Stimulated activated CD8-positive, alpha-beta memory T cell treated with anti-CD3 and anti-CD28 coated beads, Interleukin-15, amount 100 ng/mL, for 4 hours (primary cell): ENCODE measurements at places on chromosomes 3 and 15.

DNA sequence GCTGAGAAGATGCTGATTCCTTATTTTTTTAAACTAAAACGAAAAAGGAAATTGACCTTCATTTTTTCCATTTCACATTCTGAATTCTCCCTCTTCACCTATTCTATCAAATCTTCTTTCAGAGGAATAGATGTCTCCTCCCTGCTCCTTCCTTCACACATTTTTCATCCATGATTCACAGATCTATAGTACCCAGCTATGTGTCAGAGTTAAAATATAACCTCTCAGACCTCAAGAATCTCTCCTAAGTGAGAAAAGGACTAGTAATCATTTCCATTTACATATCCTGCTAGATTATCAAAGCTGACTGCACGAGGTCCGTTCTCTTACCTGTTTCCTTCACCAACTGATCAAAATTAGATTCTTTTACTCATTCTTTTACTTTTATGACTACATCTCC lies 1297.6 kb upstream of the ALCAM start:
- DNase-seq = no peak

DNA sequence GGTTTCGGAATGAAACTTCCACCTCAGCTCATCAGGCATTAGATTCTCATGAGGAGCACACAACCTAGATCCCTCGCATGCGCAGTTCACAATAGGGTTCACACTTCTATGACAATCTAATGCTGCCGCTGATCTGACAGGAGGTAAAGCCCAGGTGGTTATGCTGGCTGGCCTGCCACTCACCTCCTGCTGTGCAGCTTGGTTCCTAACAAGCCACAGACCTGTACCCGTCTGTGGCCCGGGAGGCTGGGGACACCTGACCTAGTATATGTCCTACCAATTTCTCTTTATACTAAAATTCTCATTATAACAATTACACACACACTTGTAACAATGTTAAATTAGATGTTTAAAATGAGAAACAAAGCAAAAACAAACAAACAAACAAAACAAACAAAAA lies 172.2 kb downstream of the SLC9A9 start:
- DNase-seq = no peak

DNA sequence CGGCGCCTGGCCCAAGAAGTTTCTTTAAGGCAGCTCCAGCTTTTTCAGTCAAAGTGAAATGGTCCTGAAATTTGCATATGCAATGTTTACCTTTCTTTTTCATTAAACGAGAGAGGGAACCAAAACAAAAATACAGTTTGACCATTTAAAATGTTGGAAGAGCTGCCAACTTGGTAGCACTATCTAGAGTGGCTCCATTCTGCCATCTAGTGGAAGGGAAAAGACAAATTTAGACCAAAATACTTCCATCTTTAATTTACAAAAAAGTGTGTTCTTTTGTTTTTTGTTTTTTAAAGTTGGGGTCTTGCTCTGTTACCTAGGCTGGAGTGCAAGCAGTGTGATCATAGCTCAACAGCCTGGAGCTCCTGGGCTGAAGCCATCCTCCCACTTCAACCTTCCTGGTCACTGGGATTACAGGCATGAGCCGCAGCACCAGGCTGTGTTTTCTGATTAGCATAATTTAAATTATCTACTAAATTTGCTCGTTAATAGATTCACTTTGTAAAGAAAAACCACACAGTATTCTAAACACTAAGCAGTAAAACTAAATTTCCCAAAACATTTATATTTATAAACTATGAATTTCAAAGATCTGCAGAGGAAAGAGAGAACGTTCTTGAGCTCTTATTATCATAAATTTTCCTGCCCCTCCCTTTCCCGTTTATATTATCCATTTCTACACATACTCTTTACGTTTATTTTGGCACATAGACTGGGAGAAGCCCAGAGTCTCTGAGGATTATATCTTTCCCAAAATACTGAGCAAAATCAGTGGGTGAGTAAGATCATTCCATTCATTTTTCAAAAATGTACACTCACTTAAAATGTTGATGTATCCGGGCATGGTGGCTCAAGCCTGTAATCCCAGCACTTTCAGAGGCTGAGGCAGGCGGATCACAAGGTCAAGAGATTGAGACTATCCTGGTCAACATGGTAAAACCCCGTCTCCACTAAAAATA lies 15.4 kb upstream of the RFC4 start:
- no peak for DNase-seq

- DNase-seq = no peak
Measured at GRCh38 chr15:31840849-31841476, 189.4 kb upstream of the CHRNA7 start.

GRCh38 chr15:35736150-35736549 lies 190.2 kb upstream of the DPH6 start:
- no peak for DNase-seq

- no peak for DNase-seq
Measured at GRCh38 chr15:59420108-59420507, 17.9 kb upstream of the FAM81A start.

GRCh38 chr15:23687143-23687470 lies at the start of gene NDN:
Gene NDN (minus strand): TSS chr15:23687305. CDS start chr15:23687217, 88 bp downstream.
- DNase-seq = no peak

DNA sequence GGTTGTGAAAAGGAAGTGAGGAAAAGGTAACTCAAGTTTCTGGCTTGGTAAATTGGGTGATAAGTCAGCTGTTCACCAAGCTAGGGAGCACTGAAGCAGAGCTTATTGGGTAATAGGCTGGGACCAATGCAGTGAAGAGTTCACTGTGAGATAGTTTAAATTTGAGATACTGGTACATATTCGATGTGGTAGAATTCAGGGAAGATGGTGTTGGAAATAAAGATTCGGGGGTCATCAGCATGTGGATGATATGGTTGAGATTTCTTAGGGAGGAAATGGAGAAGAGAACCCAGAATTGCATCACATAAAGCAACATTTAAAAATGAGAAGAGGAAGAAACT lies 16.9 kb downstream of the MME start:
- DNase-seq = no peak

DNA sequence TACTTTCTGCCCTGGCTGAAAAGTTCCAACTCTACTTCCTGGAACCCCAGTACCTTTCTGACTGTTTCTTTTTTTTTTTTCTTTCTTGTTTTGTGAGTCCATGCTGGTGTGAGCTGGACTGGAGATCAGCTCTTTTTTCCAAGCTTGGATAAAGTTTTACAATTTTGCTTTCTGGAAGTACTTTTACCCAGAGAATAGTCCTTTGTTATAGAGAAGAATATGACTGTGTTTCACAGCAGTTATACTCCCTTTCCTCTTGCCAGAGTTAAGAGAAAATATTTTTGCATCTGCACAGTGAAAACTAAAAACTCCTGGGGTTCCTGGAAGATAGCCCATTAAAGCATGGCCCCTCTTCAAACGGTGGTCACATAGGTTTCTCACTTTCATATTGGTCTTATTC lies 1100.6 kb downstream of the OTOL1 start:
- DNase-seq = no peak

DNA sequence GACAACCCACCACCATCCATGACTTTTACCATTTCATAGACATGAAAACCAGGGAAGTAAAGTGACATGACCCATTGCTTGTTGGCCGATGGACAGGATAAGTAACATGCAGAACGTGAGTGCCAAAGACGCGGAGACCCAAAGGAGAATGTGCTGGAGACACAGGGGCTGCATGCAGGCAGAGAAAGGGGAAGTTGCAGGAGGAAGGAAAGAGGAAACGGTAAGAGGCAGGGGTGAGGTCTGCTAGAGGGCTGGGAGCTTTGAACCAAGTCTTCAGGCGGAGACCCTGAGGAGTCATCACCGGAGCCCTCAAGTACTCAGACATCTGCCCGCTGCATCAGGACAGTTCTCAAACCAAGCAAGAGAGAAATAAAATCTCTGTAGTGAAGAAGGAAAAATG lies 34.9 kb downstream of the MAGEF1 start:
- no peak for DNase-seq

GRCh38 chr3:64674591-64675076 lies 13.2 kb downstream of the ADAMTS9 start:
- no peak for DNase-seq

DNA sequence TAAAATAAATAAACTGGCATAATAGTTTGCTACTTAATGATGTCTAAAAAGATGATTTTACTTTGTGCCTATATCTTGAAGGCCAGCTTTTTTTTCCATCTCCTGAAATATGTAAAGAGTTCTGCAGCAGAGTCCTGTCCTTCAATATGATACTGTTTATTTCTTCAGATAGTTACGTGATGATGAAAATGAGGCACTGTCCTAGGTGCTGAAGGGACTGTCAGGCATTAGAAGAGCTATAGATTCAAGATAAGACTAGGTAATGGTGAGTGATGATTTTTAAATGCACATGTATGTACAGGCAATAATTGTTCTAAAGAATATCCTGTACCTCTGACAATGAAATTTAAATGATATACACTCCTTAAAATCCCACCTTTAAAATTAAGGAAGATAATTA lies 326.9 kb upstream of the DNAJC19 start:
- no peak for DNase-seq

DNA sequence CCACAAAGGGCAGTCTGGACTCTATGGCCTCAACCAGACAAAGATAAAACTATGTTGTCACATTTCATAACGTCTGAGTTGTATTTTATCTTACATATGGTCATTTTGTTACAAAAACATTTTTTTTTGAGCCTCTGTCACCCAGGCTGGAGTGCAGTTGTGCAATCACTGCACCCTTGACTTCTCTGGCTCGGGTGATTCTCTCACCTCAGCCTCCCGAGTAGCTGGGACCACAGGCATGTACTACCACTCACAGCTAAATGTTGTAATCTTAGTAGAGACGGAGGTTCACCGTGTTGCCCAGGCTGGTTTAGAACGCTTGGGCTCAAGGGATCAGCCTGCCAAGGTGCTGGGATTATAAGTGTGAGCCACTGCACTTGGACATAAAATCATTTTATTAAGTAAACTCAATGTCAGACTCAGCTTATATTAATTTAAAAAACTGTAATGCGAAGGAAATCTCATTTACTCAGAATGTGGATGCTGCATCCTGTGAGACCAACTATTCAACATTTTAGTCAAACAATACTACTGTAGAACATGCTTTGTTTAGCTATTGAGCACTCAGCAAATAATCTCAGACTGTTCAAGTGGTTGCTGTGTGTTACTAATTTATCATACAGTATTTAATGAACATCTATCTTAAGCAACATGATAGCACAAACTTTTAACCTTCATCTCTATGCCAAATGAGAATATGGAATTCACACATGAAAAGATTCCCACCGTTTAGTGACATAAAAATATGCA lies 209.2 kb downstream of the TBL1XR1 start:
- DNase-seq = no peak

DNA sequence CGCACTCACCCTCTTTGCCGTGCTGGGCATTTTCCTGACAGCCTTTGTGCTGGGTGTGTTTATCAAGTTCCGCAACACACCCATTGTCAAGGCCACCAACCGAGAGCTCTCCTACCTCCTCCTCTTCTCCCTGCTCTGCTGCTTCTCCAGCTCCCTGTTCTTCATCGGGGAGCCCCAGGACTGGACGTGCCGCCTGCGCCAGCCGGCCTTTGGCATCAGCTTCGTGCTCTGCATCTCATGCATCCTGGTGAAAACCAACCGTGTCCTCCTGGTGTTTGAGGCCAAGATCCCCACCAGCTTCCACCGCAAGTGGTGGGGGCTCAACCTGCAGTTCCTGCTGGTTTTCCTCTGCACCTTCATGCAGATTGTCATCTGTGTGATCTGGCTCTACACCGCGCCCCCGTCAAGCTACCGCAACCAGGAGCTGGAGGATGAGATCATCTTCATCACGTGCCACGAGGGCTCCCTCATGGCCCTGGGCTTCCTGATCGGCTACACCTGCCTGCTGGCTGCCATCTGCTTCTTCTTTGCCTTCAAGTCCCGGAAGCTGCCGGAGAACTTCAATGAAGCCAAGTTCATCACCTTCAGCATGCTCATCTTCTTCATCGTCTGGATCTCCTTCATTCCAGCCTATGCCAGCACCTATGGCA lies 41.1 kb upstream of the CSTA start:
- DNase-seq = no peak

DNA sequence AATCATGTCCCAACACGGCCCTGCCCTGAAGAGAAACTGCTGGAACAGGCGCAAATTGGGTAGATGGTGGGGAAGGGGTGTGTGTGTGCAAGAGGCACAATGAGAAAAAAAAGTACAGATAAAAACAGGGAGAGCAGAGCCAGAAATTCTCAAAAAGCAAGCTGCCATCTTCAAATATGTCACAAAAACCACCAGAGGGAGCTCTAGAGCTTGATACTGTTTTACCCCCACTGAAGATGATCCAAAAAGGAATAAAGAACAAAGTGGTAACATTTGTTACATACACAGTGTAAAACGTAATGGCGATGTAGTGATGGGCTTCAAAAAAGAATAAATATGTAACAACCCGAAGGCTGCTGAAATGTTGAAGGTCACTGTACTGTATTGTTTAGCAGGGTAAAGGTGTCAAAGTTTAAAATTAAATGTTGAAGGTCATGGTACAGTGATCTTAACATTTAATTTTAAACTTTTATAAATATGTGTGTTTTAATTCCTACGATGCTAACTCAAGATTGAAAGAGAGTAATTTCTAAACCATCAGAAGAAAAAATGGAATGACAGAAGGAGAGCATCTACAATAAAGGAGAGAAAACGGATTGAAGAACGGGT lies 6.0 kb downstream of the SNRPA1 start:
- DNase-seq = no peak

- DNase-seq = no peak
Measured at GRCh38 chr3:55286693-55287092, 200.4 kb downstream of the WNT5A start.

DNA sequence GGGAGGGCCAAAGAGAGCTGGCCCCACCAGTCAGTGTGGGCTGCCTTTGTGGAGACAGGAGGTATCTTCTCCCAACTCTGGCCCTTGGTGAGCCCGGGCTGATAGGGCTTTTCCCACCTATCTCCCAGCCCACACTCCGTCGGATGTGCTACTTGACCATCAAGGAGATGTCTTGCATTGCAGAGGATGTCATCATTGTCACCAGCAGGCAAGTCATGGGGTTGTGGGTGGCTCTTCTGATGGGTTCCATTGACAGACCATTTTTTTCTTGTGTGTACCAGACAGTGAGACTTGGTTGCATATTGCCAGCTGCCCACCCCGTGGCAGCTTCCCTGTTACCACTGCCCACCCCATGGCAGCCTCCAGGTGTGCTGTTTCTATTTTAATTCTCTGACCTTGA lies 3.3 kb downstream of the COPG1 start:
- no peak for DNase-seq
